ENCODE measurements at places on chromosomes 12 and 14.

DNA sequence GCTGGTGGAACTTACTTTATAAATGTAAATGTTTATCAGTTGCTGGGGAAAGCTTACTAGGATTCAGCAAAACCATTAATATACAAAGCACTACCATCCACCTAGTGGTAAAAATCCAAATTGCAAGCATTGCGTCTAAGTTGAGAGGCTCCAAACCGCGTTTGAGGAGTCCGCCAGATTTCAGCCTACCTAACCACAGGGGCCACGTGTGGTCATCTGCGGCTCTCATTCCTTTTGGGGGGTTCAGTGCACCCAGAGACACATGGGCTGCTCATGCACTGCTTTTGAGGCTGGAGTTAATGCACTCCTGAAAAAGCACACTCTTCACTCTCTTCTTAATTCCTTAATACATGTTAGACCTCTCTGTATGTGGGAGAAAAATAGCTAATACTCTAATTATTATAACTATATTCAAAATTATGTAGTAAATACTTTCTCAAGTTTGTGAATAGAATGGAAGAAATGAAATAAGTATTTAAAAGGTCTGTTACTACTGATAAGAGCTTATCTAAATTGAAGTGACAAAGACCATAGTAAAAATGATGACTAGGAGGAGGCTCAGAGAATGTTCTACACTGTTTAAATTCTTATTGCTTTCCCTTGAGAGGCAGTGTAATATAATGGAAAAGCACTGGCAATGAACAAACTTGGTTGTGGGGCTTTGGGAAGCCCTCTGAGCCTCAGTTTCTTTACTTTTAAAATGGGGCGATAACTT is 41.4 kb upstream of the MANSC4 start:
- peak; percentile 88 for DNase-seq

DNA sequence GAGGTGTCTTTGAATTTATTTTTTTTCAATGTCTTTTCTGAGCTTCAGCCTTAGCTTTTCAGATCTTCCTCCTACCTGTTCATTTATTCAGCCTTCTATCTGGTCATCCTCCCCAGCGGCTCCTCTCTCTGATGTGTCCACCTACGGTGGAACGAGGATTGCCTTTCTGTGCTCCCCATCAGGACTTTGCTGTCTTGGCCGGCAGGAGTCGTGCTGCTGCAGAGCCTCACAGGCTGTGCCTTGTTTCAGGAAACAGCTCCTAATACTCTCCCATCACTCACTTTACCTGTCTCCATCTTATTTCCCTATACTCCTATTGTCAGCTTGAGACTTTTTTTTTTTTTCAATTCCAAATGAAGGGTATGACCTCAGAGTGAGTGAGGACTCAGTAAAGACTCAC is 76.9 kb downstream of the KICS2 start:
- no peak for DNase-seq

GRCh38 chr12:114888448-114888847 is 204.5 kb upstream of the TBX3 start:
- no peak for DNase-seq

- DNase-seq = no peak
These were observed 7.2 kb downstream of the DTD2 start for GRCh38 chr14:31449971-31450610.

- no peak for DNase-seq
These were observed 64.7 kb downstream of the BTG1 start for GRCh38 chr12:92080911-92081285.

GRCh38 chr12:44654646-44655639 is 221.2 kb downstream of the NELL2 start:
- no peak for DNase-seq

DNA sequence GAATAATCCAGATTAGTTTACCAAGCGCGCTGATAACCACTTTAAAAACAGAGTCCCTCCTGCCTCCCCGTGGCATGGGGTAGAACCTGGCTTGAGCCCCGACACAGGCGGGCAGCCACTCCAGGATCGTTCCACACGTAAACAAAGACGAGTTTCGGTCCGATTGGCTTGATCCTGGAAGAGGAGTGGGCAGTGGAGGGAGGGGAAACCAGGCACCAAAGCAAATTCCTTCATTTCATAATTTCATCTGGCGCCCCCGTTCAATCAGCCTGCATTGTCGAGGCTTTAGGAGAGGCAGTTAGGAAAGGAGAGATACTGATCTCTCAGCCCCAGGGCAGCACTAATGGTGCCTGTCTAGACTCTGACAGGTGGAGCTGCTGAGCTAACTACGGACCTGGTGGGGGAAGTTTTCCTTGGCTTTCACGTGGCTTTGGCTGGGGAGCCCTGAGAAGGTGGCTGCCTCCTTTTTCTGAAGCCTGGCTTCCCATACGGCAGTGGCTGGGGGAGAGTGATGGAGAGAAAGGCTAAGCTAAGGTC is 751 bp upstream of the GPRC5A start:
- no peak for DNase-seq

DNA sequence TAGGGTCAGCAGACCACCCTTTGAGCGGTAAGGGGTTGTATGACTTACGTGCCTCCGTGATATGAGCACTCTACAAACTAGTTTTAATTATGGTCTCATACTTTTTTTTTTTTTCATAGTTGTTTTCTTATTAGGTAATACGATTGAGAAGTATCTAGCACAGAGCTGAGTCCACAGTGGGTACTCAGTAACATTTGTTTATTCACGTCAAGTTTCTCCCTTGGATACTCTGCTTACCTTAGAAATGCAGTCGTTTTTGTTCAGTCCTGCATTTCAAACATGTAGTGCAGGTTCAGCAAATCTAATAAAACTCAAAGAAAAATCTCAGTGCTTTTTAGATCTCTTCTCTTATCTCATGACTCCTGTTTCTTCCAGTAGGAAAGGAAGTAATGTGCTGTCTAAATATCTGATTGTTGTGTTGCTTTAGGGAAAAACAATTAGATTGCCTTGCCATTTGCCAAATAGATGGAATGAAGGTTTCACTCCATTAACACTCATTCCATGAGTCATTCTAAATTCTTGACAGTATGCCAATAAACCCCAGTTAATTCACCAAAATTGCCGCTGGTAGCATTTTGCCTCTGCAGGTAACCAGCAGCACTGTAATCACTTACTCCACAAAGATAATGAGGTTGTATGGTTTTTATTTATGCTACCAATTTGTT is 118.9 kb downstream of the PTCSC3 start:
- DNase-seq = no peak

DNA sequence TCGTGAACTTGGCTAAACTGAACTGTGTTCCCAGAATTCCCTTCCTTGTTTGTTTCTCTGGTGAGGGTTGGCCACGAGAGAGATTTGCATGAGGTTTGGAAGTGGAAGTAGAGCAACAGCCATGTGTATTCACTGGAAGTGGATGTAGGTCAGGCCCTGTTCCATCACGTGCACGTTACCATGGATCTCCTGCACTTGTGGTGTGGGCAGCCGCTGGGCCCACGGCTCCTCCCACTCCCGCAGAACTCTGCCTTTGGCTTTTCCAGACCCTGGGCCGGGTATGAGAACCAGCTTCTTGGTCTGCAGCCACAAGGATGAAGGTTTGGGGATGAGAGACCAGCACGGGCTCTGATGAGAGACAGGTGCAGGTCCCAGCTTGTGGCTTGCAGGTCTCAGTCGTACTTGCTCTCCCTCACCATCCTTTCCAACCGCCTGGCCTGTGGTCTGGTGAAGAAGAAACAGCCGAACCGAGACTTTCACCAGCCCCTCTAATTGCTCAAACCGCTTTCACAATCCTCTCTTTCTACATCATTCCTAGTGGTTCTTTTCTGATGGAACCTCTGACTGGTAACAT is 94.9 kb downstream of the DUSP16 start:
- no peak for DNase-seq

DNA sequence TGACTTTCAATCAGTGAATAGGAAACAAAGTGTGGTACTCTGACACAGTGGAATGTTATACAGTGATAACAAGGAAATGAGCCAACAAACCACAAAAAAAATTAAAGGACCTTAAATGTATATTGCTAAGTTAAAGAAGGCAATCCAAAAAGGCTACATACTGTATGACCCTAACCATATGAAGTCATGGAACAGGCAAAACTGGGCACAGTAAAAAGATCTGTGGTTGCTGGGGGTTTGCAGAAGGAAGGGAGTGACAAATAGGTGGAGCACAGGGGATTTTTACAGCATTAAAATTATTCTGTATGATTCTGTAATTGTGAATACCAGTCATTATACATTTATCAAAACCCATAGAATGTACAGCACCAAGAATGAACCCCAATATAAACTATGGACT is 112.6 kb downstream of the KCNC2 start:
- no peak for DNase-seq

- no peak for DNase-seq
These were observed 28.7 kb downstream of the SLC41A2 start for GRCh38 chr12:104929368-104929767.

- DNase-seq = no peak
These were observed 4.8 kb upstream of the DTX1 start for GRCh38 chr12:113051759-113052158.

DNA sequence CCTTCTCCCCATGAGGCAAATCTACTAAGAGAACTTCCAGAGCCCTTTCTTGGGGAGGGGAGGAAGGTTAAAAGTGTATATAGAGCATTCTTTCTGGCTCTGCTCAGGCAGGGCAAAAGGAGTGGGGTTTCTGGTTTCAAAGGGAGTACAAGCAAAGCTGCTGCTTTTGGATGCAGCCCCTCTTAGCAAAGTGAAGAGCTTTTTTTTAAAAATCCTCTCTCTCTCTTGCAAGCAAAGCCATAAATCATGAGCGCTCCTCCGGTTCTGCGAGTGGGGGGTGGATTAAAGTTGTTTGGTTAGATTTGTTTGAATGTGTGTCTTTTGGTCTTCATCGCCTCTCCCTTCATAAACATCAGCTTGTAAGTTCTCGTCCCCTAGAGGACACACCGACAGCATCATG is 546.6 kb upstream of the TBX3 start:
- no peak for DNase-seq

DNA sequence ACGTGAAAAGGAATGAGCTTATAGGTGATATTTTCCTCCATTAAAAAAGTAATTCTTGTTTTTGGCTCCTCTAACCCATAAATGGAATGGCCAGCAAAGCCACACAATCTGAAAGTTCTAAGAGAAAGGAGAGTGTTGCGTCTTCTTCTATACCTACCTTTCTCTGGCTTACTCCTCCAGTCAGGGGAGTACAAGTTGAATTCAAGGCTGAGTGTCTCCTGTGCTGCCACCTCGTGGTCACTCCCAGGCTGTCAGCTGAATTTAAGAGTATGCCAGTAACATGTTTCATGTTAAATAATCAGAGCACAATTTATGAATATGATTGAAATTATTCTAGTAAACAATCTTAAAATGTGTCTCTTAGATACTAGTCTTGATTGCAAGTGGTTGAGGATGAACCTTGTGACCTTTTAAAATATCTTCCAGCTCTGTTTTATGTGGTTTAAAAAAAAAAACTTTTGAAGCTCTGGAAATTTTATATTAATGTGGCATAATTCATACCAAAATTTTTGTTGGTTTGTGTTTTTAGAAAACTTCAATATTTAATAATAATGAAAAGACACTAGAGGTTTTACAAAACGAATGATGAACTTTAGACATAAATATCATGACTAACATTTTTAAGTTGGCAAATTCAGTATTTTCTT is 31.7 kb downstream of the PTHLH start:
- peak; percentile 85 for DNase-seq

DNA sequence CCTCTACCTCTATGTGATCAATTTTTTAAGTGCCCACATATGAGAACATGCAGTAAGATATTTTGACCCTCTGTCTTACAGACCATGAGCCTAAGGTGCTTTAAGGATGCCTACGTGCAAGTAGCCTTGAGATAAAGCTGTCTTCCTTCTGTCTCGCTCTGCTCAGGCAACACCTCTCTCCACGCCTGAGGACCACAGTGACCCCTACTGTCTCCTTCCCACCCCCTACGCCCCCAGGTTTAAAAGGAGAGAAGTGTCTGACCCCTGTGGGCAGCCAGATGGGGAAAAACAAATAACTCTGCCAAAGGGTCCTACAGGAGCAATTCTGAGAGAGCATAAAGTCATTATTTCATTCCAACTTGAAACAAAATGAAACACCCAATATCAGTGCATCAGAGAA is 286.4 kb upstream of the TMEM132C start:
- DNase-seq = no peak

DNA sequence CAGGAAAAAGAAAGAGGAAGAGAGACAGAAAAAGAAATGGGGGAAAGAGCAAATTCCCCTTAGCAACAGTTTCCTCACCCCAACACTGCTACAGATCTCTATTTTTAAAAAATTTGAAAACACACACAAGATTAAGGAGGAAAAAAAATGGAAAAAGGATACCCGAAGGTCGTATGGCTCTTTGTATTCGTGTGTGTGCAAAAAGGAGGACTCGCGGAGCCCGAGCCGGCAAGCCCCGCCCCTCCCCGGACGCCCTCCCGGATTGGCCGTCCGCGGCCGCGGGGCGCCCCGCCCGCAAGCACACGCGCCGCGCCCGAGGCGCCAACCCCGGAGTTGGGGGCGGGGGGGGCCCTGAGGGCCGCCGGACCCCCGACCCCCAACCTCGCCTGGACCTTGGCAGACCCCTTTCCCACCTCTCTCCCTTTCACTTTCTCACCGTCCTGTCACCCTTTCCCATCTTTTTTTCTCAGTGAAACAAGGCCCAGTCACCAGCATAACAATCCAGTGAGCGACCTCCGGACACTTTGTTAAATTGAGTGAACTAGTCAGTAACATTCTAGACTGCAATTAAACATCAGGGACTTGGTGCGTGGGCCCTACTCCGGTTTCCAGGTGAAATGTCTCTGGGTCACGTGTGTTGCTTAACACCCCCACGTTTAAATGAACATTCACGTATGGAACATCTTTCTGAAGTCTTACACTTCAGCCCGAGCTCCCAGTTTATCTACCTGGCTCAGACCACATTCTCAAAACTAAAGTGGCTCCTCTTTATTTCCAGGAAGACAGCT is at the start of gene C14orf93:
TSS of gene C14orf93 (minus strand) at position 205 of the 788 bp plus-strand sequence. CDS start 11,120 bp downstream, outside the sequence.
- peak; percentile 60 for DNase-seq

- no peak for DNase-seq
These were observed 73.1 kb downstream of the PAWR start for GRCh38 chr12:79617696-79618095.

DNA sequence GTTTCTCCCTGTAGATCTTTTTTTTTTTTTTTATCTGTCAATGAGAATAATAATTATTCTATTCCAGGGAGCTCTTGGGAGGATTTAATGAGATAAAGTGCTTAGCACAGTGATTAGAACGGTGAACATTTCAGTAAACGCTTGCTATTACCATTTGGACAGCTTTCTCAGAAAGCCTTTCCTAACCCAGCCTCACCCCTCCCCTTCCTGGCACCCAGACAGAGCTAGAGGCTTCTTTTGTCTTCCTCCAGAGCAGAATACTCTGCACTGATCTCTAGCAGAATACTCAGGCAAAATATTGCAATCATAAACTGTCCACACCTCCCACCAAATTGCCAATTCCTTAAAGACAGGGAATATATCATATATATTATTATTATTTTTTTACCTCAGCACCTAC is 66.6 kb downstream of the ERGIC2 start:
- DNase-seq = no peak

DNA sequence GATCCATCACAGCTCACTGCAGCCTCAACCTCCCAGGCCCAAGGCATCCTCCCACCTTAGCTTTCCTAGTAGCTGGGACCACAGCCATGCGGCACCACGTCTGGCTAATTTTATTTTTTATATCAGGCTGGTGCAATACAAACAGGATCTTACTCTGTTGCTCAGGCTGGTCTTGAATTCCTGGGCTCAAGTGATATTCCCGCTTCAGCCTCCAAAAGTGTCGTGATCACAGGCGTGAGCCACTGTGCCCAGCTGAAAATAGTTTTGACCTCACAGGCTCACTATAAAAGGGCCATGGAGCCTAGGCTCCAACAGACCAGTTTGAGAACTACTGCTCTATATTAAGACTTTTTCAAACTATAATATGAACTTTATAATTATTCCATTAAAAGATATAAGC is 37.3 kb downstream of the SNX6 start:
- DNase-seq = no peak

Measured in tibial nerve (tissue), 4 donors.